ENCODE measurements at places on chromosomes 4 and X.

GRCh38 chrX:57285001-57285400, 1.5 kb upstream of the FAAH2 start:
- no peak for DNase-seq

GRCh38 chr4:144410230-144410783, 235.6 kb upstream of the HHIP start:
- no peak for DNase-seq

DNA sequence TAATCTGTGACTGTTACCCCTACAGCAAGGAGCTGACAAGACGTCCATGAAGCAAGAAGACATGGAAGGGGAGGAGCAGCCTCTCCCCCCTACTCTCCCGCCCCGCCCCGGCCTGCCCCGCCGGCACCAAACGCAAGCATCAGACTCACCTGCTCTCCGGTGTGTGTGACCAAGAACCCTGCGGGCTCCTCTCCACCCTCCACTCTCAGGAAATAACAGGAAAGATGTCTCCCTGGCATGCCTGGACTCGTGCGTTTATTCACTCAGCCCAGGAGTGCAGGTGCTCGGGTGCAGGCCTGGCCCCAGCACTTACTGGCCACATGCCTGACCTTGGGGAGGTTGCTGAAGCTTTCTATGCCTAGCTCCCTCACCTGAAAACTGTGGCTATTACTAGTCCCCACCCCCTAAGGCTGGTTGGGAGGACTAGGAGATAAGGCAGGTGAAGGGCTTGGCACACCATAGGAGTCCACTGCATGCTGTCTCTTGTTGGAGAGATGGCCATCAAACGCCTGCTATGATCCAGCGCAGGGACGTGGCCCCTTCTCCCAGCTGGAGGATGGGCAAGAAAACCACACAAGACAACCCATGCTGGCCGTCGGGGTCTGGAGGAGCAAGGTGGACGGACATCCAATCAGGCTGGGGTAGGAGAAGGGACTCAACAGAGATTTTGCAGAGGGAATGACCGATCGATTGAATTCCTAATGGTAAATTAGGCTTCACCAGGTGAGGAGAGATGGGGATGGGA, 34.9 kb upstream of the CLDN24 start:
- DNase-seq: no peak

- no peak for DNase-seq
Observed at GRCh38 chr4:53590187-53590586, 1.1 kb downstream of the LNX1 start.

- DNase-seq: no peak
Observed at GRCh38 chrX:85109235-85109634, 105.6 kb downstream of the APOOL start.

DNA sequence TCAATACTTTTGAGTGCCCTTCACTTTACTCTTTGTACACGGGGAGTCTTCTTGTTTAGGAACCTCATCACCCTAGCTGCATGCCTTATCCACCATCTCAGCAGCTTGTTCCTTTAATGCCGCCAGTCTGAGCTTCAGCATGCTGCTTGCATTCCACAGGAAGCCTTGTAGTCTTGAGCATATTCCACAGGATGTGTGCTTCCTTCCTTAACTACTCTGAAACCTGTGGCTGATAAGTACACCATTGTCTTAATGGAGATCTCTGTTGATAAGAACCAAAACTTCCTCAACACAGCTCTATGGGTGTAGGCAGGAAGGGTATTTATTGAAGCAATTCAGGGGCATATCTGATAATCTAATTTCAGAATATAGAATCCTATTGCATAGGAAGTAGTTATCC, 24.4 kb upstream of the CCNI start:
- no peak for DNase-seq

DNA sequence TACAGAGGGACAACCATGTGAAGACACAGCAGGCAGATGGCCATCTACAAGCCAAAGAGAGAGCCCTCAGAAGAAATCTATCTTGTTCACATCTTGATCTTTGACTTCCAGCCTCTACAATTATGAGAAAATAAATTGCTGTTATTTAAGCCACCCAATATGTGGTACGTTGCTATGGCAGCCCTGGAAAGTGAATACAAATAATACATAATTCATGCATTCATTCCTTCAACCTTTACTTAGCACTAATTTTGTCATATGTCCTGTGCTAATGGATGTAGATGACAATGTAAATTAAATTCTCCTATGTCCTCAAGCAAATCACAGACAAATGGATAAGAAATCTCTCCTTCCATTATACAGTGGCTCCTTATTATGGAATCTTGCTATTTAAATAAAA, 361.6 kb downstream of the PACRGL start:
- DNase-seq: no peak

DNA sequence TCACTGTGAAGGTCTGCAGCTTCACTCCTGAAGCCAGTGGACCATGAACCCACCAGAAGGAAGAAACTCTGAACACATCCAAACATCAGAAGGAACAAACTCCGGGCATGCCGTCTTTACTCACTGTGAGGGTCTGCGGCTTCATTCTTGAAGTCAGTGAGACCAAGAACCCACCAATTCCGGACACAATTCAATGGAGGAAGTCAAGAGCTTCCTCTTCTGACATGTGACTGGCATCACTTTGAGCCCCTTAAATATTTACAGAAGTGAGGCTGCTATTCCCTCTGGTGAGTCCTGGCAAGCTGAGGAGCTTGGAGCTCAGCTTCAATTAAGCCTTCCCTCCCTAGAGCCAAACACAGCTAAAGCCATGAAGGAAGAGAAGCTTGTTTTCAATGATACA, 103.5 kb upstream of the SRD5A3 start:
- no peak for DNase-seq

DNA sequence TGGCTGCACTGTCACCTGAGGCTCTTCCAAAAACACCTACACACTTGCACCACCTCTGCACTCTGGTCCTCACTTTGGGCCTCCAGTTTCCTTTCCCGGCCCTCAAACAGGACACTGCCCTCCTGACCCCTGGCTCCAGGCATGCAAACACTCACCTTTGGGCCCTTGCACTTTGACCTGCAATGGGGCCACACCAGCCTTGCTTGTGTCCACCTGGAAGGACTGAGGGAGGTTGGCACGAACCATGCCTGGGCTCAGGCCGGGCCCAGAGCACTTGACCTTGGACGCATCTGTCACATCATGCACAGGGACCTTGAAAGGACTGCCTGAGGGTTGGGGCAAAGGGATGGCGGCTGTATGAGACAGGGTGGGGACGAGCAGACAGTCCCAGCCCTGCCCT, 15.6 kb downstream of the FLNA start:
- DNase-seq: no peak

- no peak for DNase-seq
Observed at GRCh38 chr4:97027728-97028410, 1115.4 kb downstream of the STPG2 start.

GRCh38 chr4:147829401-147830101, 97.7 kb downstream of the ARHGAP10 start:
- DNase-seq: no peak

DNA sequence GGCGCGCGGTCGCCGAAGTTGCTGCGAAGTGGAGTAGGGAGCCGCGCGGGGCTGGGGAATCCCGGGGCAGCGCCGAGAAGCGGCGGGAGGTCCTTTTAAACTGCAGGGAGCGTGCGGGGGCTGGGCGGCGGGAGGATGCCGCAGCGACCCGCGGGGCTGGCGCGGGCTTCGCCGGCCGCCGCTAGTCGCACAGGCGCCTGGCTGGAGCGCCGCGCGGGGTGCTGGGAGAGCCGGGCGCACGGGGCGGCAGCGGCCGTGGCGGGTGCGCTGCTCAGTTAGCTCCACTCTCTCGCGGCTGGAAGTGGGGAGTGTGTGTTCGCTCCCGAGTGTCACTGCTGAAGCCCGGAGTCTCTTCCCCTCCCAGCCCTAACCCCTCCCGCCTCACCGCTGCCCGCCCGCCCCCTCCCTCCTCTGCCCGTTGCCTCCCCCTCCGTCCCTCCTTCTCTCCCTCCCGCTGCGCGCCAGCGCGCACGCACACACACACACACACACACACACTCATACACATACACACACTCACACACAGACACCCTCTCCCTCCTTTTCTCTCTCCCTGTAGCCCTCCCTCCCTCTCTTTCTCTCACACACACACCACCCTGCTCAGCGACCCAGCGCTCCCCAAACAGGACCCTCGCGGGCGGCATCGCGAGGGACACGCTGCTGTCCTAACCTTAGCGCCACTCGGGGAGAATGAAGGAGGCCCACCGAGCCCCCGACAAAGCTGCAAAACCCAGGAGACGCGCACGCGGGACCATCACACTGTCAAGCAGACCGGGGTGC, at the start of gene NDNF:
Gene NDNF, minus strand, starts transcription at position 312 of the 780 bp plus-strand sequence. CDS start 26,698 bp downstream, outside the sequence.
- DNase-seq: peak; percentile 27

GRCh38 chr4:93779228-93779627, 49.3 kb upstream of the ATOH1 start:
- no peak for DNase-seq

DNA sequence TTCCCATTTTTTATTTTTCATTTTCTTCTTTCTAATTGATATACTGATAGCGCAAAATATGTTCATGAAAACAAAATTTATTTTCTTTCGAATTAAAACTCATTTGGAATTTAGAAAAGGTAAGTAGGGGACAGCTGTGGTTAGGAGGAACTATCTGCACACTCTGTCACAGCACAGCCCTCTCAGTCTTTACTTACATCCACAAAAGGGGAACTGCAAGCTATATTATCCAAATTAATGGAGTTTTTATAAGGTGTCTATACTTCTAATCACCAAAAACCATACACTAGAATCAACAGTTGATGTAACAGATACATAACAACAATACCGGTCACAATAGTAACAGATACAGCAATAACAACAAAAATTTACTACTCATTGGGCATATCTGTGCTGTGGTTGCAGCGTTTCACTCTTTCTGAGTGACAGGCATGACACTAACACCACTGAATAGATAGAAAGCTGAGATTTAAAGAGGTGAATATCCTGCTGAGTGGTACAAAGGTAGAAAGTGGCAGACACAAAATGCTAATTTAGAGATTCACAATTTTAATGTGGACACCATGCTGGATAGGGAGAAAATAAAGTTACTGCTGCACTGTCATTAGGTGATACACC, 160.7 kb downstream of the PPP3CA start:
- no peak for DNase-seq

DNA sequence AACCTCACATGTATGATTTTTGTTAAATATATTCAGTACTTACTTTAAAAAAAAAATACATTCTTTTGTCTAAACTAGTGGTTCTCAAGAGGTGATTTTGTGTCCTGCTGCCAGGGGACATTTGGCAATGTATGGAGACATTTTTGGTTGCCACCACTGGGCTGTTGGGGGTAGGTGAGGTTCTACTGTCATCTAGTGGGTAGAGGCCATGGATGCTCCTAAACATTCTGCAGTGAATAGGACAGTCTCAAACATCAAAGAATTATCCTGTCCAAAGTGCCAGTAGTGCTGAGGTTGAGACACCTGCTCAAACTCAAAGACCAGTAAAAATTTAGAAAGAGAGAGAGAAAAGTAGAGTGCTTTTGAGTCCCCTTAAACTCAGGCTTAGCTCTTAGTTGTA, 32.9 kb upstream of the PGM2 start:
- no peak for DNase-seq

DNA sequence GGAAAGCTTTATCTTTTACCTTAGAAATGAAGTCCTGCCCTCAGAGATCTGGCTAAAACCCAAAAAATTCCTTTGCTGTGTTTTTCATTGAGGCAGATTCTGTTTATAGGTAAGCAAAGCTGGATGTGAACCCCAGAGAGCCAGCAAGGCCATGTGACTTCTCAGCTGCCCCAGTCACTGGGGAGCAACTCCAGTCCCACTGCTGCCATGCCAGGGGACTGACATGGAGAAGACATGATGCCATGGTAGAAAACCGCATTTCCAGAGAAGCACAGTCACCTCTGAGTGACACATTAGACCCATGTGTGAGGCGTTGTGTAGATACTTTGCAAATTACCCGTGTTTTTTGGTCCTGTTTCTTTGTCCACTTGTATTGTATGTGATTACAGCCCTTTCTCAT, 45.4 kb downstream of the PTTG2 start:
- no peak for DNase-seq

GRCh38 chrX:39309018-39309635, 507.9 kb downstream of the MID1IP1 start:
- DNase-seq: no peak

DNA sequence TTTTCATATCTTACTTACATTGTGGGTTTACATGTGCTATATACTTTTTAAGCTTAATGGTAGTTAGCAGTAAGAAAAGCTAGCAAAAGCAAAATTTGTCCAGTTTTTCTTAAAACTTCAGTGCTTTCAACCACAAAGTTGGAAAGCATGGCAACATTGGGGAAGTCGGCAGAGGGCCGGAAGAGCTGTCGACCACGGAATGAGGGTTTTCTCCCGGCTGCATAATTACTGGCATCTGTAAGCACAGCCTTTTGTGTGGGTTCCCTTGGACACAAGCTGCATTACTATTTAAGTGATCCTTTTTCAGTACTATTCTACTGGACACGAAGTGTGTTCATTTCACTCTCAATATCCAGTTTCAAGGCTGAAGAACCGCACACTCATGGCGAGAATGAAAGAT, 560.4 kb downstream of the ANKRD50 start:
- DNase-seq: no peak

- no peak for DNase-seq
Observed at GRCh38 chr4:13912966-13913365, 285.4 kb upstream of the BOD1L1 start.

GRCh38 chr4:110963662-110964280, 340.9 kb upstream of the PITX2 start:
- DNase-seq: no peak

GRCh38 chrX:44274096-44274495, 69.4 kb downstream of the EFHC2 start:
- DNase-seq: no peak

DNA sequence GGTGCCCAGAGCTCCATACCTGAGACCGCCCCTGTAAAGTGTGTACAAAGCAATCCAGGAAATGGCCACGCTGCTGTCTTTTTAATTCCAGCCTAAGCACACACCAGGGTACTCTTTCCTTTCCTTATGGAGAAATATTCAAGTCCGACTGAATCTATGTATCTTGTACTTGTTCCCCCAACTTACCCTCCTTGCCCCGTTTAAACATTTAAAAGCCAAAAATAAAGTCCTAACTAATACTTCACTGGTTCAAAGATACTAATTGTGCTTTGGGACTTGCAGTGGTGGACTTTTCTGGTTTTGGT, 731 bp upstream of the AMMECR1 start:
- no peak for DNase-seq

GRCh38 chr4:68175562-68176155, 46.0 kb upstream of the TMPRSS11F start:
- no peak for DNase-seq

DNA sequence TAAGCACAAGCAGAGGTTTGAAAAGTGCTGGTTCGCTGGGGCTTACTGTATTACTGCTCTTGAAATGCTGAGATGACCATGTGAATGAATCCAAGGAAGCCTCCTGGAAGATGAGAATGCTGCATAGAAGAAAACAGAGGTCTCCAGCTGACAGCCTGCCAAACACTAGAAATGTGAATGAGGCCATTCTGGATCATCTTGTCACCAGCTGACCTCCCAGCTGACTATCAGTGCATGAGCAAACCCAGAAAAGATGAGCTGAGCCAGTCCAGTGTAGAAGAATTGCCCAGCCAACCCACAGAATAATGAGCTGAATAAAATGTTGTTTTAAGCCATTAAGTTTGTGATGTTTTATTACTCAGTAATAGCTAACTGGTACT, 49.1 kb upstream of the DYNLT3 start:
- DNase-seq: no peak

GRCh38 chr4:10731162-10731561, 46.6 kb upstream of the CLNK start:
- DNase-seq: no peak
